ENCODE measurements at places on chromosomes 1 and 21.

DNA sequence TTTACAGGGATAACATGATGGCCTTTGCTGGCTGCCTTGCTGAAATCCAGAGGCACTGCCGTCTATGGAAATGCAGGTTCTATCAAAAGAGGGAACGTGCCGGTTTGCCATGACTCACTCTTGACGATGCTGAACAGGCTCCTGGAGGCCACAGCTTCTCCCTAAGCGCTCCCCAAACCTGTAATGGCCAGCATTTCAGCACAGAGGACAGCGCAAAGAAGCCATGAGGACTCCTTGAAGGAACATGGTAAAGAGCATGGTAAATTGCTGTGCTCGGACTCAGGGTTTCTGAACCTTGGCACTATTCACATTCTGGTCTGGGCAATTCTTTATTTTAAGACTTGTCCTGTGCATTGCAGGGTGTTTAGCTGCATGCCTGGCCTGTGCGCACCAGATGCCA, 217.5 kb downstream of the CAMTA1 start:
- DNase-seq: no peak

DNA sequence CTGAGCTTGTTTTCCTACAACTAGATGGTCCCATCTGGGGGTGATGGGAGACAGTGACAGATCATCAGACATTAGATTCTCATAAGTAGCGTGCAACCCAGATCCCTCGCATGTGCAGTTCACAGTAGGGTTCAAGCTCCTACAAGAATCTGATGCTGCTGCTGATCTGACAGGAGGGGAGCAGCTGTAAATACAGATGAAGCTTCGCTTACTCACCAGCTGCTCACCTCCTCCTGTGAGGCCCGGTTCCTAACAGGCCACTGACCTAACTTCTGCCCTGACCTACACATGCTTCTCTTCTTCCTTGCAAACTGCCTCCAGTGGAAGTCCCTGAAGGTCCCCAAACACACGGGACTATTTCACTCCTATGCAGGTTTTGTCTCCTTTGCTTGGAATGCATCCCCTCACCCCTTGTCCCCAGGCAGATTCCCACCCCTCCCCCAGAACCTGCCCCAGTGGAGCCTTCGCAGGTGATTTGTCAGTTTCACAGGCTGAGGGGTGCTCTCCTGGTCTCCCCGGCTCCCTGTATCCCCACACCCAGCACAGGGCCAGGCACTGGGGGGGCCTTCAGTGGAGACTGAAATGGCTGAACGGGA, 5.7 kb upstream of the ZBTB48 start:
- no peak for DNase-seq

- no peak for DNase-seq
These were observed 56.4 kb downstream of the ETS2 start for GRCh38 chr21:38861989-38862683.

DNA sequence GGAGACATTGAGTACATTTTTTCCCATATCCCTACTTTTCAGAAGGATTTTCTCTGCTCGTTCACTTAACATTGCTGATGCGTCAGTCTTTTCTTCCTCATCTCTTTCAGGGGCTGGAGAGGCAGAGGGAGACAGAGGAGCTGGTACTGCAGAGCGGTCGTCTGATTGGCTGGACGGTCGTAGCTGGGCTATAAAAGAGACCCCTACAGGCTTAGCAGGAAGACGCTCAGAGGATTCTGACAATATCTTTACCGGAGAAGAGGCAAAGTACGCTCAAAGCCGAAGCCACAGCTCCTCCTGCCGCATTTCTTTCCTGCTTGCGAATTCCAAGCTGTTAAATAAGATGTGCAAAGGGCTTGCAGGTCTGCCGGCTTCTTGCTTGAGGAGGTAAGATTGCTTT, at the start of gene RGS4:
TSS of gene RGS4 (plus strand) at position 220 of the 400 bp plus-strand sequence. CDS start at position 344, 124 bp downstream.
- DNase-seq: no peak

- no peak for DNase-seq
These were observed 12.1 kb downstream of the RHOU start for GRCh38 chr1:228747301-228747935.

DNA sequence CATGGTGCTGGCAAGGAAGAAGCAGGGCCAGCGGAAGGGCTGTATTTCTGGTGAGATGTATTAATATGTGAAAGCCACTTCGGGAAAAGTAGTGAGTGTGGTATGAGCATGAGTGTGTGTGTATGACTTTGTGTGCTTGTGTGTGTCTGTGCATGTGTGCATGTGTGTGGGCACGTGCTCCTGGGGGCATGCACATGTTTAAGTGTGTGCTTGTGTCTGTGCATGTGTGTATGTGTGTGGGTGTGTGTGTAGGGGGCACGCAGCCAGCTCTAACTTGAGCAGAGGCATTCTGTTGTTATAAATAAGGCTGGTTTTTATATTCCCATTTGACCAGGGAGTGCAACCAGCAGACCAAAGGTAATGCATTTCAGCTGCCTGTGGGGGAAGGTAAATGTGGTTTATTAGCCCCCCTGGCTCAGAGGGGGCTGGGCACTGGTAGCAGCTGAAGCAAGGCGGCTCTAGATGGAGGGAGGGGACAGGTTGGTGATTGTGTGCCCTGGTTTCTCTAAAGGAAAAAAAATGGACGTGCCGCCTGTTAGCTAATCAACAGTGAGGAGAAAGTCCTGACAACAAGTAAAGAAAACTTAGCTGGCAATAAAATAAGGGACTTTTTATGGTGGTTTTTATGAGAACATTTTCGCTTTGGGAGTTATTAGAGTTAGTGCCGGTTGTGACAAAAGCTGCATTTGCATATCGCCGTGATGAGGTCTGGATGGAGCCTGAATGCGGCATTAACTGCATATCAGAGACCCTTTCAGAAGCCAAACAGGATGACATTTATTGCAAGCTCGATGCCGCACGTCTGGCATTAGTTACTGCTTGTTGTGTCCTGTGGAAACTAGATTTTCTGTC, 180.1 kb downstream of the CAMTA1 start:
- no peak for DNase-seq

- DNase-seq: peak; percentile 7
These were observed 75.6 kb downstream of the PIGK start for GRCh38 chr1:77143529-77144121.

DNA sequence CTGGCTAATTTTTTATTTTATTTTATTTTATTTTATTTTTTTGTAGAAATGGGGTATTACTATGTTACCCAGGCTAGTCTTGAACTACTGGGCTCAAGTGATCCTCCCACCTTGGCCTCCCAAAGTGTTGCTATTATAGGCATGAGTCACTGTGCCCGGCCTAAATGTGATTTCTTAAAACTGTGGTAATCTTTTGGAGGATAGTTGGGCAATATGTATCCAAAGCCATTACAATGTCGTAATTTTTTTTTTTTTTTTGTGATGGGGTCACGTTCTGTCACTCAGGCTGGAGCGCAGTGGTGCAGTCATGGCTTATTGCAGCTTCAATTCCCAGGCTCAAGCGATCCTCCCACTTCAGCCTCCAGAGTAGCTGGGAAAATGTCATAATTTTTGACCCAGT, 14.2 kb downstream of the ETV3L start:
- DNase-seq: no peak

- no peak for DNase-seq
These were observed 6.2 kb downstream of the TMEM125 start for GRCh38 chr1:43275826-43276620.

GRCh38 chr1:80444171-80444570, 1356.6 kb upstream of the ADGRL2 start:
- DNase-seq: no peak

DNA sequence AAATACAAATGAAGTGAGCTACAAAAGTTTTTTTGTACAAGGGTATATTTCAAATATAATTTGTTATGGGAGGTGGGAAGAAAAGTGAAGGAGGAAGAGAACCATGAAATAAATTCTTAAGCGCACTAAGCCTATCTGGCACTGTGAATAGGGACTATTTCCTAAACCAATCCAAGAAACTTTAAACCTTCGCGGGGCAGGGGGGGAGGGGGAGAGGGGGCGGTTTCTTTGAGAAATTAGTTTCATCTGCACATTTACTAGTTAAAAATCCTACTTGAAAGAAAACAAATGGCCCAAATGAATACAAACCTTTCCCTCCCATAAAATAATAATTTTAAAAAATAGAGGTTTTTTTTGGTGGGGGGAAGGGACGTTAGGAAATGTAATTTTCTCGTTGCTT, 364 bp downstream of the GOLPH3L start:
- DNase-seq: no peak

DNA sequence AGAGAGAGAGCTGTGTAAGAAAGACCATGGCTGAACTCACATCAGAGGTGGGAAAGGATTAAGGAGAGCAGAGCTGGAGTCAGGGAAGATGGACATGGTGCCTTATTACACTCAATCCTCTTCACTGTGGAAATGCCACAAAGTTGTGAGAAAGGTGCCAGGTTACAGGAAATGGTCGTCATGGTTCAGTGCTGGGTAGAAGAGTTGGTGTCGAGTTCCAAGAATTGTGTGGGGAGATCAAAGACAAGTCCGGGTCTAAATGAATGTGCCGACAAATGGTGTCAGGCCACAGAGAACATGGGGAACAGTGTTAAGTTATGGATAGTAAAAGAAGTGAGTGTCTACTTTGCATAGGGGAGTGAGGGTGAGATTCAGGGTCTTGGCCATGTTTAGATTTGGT, 40.9 kb downstream of the LAMC2 start:
- DNase-seq: no peak

GRCh38 chr1:85838238-85838637, 130.0 kb upstream of the ZNHIT6 start:
- no peak for DNase-seq

DNA sequence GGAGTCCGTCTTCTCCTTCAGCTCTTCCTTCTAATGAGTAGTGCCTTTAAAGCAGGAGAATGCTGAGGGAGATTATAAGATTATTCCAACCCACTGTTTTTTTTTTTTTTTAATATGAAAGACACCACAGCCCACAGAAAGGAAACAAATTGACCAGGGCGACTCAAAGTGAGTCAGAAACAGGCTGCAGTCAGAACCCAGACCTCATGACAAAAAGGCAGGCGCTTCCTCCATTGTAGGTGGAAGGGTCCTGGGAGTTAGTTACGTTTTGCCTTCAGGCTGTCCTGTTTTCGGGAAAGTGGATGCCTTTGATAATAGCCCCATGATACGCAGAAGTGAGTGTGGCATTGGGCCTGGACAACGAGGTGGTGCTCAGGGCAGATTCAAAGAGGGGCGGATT, 21.0 kb downstream of the PLXNA2 start:
- no peak for DNase-seq

DNA sequence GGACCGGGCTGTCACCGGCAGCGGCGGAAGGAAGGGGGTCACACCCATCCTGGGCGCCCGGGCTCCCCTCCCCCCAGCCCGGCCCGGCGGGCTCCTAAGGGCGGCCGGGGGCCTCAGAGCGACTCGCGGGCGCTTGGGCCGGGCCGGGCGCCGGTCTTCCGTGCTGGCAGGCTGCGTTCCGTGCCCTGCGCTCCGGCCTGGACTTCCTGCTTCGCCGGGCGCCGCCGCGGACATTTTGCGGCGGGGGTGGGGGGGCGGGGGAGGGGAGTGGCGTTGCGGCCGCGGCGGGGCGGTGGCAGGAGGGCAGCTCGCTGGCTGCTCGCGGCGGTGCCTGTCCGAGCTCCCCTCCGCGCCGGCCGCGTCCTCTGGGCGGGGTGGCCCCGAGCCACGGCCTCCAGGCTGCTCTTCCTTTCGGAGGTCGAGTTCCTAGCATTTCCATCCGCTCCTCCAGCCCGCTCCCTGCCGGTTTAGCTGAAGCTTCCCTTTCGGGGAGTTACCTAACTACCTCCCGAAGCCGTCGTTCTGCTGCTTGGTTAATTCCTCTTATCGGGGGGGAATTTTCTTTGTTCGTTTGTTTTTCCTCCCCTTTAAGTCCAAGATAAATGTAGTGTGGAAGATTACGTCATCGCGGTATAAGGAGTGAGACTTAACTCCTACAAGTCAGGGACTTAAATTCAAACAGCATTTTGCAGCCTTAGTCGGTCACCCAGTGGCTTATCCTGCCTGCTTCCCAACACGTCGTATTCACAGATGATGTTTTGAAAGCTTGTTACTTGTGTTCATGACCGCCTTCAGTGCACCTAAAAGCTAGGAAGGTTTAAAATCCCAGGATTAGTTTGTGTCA, 730 bp downstream of the CDC42 start:
- peak; percentile 77 for DNase-seq

GRCh38 chr1:160863061-160863773, 530 bp upstream of the CD244 start:
- no peak for DNase-seq

- no peak for DNase-seq
These were observed 122.2 kb downstream of the CASZ1 start for GRCh38 chr1:10674222-10674621.

DNA sequence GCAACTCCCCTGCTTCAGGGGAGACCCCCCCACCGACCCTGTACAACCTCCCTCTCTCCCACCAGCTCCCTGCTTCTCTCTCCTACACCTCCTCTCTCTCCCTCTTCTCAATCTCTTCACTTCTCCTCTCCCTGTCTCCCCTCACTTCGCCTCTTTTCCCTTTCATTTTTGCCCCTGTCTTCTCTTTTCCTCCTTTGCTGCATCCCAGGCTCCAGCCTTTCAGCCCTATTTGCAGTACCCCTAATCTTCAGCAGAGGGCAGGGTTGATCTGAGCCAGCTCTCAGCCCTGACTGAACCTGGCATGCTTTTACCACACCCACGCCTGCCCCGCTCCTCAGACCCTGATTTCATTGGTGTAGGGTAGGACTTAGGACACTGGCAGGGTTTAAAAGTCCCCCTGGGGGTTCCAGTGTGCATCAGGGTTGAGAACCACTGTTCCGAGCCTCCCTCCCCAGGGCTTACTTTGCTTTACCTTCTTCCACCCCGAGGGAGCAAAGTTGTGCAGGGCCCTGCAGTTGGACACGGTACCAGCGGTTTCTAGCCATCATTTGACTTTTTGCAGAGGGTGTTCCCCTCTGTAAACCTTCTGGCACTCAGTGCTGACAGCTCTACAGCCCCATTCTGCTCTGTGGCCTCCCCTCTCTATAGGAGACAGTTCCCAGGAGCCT, 67.3 kb upstream of the CNTN2 start:
- peak; percentile 32 for DNase-seq

- DNase-seq: no peak
These were observed 8.0 kb downstream of the ALPL start for GRCh38 chr1:21517161-21517589.

DNA sequence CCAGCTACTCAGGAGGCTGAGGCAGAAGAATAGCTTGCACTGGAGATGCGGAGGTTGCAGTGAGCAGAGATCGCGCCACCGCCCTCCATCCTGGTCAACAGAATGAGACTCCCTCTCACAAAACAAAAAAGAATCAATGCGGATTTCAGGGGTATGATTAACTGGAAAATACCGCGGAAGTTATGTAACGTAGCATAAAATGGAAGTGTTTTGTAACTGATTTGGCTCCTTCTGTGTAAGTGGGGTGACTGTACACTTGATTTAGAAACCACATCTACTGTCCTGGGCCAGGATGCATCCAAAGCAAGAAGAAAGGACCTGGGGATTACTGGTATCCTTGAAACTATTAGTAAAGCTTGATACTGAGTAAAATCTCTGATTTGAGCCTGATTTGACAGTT, 3.1 kb upstream of the VAMP4 start:
- no peak for DNase-seq

DNA sequence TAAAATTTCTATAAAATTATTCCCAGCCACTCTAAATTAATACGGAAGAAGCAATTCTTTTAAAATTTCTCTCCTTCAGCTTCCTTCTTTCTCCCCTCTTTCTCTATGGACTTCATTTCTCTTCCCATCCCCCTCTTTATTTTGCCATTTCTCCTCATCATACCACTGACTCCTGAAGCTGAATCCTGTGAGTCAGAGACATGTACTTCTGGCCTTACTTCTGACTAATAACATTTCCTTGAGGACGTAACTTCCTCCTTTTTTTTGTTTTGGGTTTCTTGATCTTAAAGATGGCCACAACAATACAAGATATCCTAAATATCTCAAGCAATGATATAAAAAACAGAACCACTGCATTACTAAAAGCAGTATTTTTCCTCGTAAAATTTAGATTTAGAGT, 63.6 kb upstream of the DENND1B start:
- DNase-seq: no peak

All from CD4-positive, alpha-beta memory T cell (primary cell).